ENCODE measurements at places on chromosomes 5 and 9. TPM values are rescaled to one million over a fixed set of nuclear protein-coding genes. Genes with fewer than 3 reads are reported as not detected.

Gene STC2
- polyA plus RNA-seq, result 0.35 TPM

Gene EGR1
- 45.0 TPM for polyA plus RNA-seq

Gene PCDHAC1
- 0.01 TPM for polyA plus RNA-seq

Gene BICD2
- polyA plus RNA-seq, result 41.1 TPM

Gene DNAJC25
- polyA plus RNA-seq, result 3.7 TPM

Gene NR6A1
- polyA plus RNA-seq, result 1.4 TPM

Gene HRCT1
- 0.61 TPM for polyA plus RNA-seq

Gene SPOCK1
- 0.86 TPM for polyA plus RNA-seq

Gene C1QTNF3
- 5.0 TPM for polyA plus RNA-seq

Gene PCDHB3
- polyA plus RNA-seq, result 0.10 TPM

Gene ABO
- polyA plus RNA-seq, result 15.6 TPM

Gene IL9
- not detected for polyA plus RNA-seq

Gene NR5A1
- not detected for polyA plus RNA-seq

Gene UIMC1
- 16.3 TPM for polyA plus RNA-seq
